AG04449 (cell line): ENCODE measurements at places on chromosomes 3 and 15.

DNA sequence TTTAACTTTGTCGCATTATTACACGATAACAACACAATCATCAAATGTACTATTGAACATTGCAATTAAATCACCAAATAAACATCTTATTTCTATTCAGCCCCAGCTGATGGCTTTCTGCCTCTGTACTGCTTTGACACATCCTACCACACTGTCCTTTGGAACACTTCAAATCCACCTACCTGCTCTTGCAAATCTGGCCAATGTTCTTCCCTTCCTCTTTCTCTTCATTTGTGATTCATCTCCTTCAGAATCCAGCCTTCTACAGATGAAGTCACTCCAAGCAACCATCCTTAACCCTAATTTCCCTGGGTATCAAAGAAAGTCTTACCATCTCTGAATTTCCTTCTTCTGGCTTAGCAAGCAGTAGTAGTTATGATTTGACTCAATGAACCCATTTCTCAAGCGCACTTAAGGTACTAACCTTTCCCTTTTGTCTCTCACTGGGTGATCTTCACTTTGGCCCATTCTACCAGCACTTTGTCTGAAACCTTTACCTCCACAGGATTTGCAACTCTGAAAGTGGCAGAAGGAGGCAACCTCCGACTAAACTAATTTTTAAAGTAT is 502.9 kb downstream of the FOXP1 start:
- DNase-seq, result no peak

DNA sequence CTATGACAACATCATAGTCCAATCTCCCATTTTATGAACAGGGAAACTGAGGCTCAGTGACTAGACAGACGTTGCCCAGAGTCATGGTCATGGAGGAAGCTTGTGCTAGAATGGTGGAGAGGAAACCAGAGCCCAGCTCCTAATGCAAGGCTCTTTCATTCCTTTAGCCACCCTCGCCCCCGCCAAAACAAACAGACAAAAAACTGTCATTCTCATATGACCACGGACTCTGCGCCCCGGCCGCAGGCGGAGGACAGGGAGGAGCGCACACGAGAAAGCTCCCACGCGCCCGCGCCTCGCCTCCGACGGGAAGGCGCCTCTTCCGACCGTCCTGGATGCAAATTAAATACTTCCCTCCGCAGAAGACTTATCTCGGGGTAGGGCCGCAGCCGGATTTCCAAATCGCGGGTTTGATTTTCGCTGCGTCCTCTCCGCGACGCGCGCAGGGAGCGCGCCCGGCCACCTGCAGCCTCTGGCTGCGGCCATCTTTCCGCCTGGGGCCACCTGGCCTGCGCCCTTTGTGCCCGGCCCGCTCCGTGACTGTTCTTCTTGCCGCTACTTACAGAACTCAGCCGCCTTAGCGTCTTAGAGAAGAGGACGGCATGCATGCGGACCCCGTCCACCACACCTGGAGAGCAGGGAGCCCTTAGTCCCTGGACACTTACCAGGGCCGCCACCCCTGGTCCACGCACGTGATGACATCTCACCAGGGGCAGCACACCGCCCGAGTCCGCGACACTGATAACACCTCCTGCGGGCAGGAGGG is 670 bp upstream of the ATP13A3 start:
- DNase-seq, result no peak

- no peak for DNase-seq
Observed at GRCh38 chr3:188326111-188326510, 172.2 kb downstream of the LPP start.

DNA sequence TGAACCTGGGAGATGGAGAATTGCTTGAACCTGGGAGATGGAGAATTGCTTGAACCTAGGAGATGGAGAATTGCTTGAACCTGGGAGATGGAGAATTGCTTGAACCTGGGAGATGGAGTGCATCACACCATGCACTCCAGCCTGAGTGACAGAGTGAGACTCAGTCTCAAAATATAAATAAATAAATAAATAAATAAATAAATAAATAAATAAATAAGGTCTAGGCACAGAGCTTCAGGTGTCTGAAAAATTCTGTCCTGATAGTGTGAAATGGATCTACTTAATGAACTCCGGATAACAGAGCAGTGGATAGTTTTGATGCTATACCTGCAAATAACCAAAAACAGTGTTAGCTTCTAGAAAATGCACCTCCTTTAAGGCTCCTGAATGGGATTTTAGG is 24.3 kb upstream of the NUDT16 start:
- DNase-seq, result no peak
